A549 treated with DMSO at 1 μM for 4 hours (cell line): ENCODE measurements at places on chromosomes 6 and 20. TPM values are rescaled to one million over a fixed set of nuclear protein-coding genes. Genes with fewer than 3 reads are reported as not detected.

Gene CRIP3
- 0.45 to 0.83 TPM (median 0.58 TPM) in 5 replicates for total RNA-seq

Gene CTAGE9
- not detected in 5 replicates for total RNA-seq

Gene VGLL2
- total RNA-seq: not detected in 5 replicates

Gene PDYN
- total RNA-seq: not detected in 5 replicates

Gene ECT2L
- not detected in 5 replicates for total RNA-seq

Gene RCAN2
- not detected in 5 replicates for total RNA-seq

Gene TFAP2D
- total RNA-seq: not detected in 5 replicates

Gene TTK
- 18.7 to 23.7 TPM (median 21.9 TPM) in 5 replicates for total RNA-seq

Gene CARMIL1
- total RNA-seq: 7.3 to 9.8 TPM (median 9.1 TPM) in 5 replicates

Gene SEMG1
- not detected in 5 replicates for total RNA-seq

Gene FLOT1
- total RNA-seq: 81.4 to 94.3 TPM (median 88.8 TPM) in 5 replicates

Gene NT5E
- total RNA-seq: 31.5 to 51.7 TPM (median 39.4 TPM) in 5 replicates

Gene LBP
- 0.79 to 1.5 TPM (median 1.3 TPM) in 5 replicates for total RNA-seq

Gene NHLRC1
- 1.4 to 2.7 TPM (median 1.9 TPM) in 5 replicates for total RNA-seq

Gene KCNK16
- not detected in 5 replicates for total RNA-seq

Gene BANF2
- not detected in 5 replicates for total RNA-seq

Gene ID4
- total RNA-seq: 1.2 to 2.4 TPM (median 1.9 TPM) in 5 replicates

Gene RNF114
- 78.6 to 81.7 TPM (median 80.2 TPM) in 5 replicates for total RNA-seq

Gene SLC13A3
- total RNA-seq: 0.12 TPM in 1 of 5 replicates, not detected in the others

Gene CALHM5
- total RNA-seq: 0.05 to 0.10 TPM (median 0.06 TPM) in 5 replicates

Gene CCN6
- total RNA-seq: not detected in 5 replicates

Gene RIPPLY2
- total RNA-seq: 0.28 to 1.3 TPM (median 0.41 TPM) in 5 replicates

Gene PAX1
- total RNA-seq: 0.05 TPM in 1 of 5 replicates, not detected in the others

Gene SCAF8
- total RNA-seq: 17.2 to 21.1 TPM (median 19.5 TPM) in 5 replicates

Gene SIGLEC1
- total RNA-seq: 0.01 to 0.04 TPM (median 0.02 TPM) in 3 of 5 replicates, not detected in the others

Gene VPS52
- total RNA-seq: 15.2 to 19.0 TPM (median 18.3 TPM) in 5 replicates

Gene B4GALT5
- 50.2 to 63.4 TPM (median 61.3 TPM) in 5 replicates for total RNA-seq

Gene NNAT
- not detected in 5 replicates for total RNA-seq

Gene SPATA2
- total RNA-seq: 8.0 to 9.6 TPM (median 8.6 TPM) in 5 replicates

Gene C20orf202
- total RNA-seq: 0.05 TPM in 1 of 5 replicates, not detected in the others

Gene MOCS1
- 1.3 to 2.3 TPM (median 1.5 TPM) in 5 replicates for total RNA-seq

Gene EBF4
- 1.8 to 3.5 TPM (median 2.6 TPM) in 5 replicates for total RNA-seq

Gene OR2H1
- not detected in 5 replicates for total RNA-seq

Gene SLCO4A1
- total RNA-seq: 4.9 to 10.2 TPM (median 8.5 TPM) in 5 replicates
